GM20000 (cell line): ENCODE measurements at places on chromosomes 3 and 15.

DNA sequence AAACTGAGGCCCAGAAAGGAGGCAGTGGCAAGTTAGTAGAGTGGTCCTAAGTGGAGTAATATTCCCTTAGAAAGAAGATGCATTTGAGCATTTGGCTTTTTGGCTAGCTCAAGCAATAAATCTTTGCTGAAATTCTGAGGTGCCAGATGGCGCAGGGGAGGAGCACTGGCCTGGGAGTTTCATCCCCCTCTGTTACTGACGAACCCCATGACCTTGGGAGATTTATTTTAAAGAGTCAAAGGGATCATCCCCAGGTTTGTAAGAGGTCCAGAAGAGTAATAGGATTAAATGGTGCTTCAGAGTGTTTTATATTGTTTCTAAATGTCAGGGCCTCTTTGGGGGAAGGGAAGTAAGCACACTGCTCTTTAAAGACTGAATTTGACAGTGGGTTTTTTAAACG lies 85.1 kb upstream of the PIAS1 start:
- no peak for DNase-seq

GRCh38 chr3:908839-909238 lies 184.0 kb upstream of the CNTN6 start:
- DNase-seq: no peak

GRCh38 chr3:126104742-126105605 lies 21.1 kb upstream of the SLC41A3 start:
- no peak for DNase-seq

DNA sequence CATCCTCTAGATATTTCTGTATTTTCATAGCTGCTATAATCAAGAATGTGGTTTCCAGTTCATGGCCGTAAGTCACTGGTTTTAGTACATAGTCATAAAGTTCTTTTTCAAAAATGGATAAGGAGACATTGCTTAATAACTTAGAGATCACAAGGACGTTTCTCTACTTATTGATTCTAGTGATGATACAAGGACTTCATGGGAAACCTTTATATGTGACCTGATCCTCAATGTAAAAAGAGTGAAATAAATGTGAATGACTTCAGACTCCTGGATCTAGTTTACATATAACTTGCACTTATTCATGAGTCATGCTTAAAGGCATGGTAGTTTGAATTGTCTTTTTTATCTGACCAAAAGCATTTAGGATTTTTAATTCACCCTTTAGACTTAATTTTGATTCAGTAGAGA lies 35.2 kb downstream of the TSC22D2 start:
- DNase-seq: no peak

DNA sequence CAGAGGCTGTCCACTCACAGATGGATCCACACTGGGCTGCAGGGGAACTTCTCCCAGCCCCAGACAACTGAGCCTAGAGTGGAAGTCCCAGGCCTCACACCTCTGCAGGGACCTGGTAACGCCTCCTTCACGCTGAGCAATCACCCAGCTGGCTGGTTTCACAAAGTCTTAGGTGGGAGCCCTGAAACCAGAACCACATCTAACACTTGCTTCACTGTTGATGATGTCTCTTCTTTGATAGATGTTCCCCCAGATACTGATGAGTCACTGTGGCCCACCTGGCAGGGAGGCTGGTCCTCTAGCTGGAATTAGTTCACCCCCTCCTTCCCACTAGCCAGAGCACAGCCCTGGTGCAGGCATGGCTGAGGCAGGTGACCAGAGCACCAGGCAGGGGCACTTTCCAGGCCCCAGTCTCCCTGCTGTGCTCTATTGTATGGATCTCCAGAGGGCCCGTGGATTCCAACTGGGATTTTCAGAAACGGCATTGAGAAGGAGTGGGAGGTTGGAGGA lies 33.5 kb downstream of the MYL3 start:
- DNase-seq: peak; percentile 83

GRCh38 chr15:40286061-40286532 lies 3.2 kb upstream of the ANKRD63 start:
- DNase-seq: no peak

DNA sequence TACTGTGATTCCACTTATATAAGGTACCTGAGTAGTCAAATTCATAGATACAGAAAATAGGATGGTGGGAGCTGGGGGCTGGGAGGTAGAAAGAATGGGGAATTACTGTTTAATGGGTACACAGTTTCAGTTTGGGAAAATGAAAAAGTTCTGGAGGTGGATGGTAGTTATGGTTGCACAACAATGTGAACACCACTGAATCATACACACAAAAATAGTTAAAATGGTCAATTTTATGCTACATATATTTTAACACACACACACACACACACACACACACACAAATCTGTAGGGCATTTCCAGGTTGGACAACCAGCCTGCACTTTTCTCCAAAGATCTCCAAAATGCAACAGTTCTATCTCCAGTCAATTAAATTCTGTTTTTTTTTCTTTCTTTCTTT lies 1.4 kb downstream of the CCDC32 start:
- no peak for DNase-seq

- DNase-seq: no peak
Measured at GRCh38 chr15:60390871-60391501, 6.8 kb downstream of the ANXA2 start.
